Tibial artery (tissue), 4 donors: ENCODE measurements at places on chromosomes 7 and 10.

DNA sequence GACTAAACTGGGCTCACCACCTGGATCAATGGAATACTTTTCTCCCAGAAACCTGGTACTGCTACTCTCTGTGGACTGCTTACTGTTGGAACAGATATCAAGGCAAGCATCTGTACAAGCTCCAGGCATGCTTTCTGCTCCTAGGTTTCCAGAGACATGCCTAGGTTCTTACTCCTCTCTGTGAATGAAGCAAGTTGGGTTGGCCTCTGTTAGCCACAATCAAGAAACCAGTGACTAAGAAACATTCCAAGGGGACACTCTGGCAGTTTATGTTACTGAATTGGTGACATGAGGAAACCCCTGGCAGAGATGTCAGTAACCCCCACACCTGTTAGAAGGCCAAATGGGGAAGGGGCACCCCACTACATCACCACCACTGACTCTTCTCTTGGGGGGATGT is 121.9 kb downstream of the GFRA1 start:
- no peak for DNase-seq

DNA sequence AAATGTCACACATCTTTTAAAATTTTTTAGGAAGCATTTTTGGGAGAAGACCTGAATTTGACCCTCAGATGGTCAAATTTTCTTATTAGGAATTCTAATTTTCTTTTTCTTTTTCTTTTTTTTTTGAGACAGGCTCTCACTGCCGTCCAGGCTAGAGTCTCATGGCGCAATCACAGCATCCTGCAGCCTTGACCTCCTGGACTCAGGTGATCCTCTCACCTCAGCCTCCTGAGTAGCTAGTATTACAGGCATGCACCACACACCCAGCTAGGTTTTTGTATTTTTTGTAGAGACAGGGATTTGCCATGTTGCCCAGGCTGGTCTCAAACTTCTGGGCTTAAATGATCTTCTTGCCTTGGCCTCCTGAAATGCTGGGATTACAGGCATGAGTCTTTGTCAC is 65.4 kb downstream of the AKAP9 start:
- DNase-seq, result no peak

DNA sequence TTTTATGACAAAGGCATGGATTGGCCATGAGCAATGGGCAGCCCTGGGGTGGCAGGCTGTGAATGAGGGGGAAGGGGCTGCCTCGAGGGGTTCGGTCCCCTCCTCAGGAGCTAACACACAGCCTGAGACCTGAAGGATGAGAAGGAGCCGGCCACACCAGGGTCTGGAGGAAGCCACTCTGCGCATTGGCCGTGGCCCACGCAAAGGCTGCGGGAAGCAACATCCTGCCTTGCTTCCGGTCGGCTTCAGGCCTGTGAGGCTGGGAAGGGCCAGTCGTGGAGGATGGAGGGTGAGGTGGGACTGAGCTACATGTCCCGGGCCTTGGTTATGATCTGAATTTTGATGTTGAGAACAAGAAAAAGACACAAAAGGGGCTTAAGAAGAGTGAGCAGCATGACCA is 49.4 kb downstream of the RGS10 start:
- no peak for DNase-seq

- peak; percentile 48 for DNase-seq
Observed at GRCh38 chr10:33421789-33422462, 87.5 kb upstream of the NRP1 start.

DNA sequence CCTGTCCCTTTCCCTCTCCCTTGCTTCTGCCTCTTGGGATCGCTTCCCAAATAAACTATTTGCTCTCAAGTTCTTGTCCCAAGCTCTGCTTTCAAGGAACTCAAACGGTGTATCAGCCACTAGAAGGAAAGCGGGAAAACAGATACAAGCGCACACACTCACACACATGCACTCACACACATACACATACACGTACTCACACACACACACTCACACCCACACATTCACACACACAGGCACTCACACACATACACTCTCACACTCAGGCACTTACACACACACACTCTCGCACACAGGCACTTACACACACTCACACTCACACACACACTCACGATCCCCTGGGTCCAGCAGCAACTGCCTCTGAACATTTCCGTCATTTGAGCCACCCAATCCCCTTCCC is 121.9 kb downstream of the RAB11FIP2 start:
- no peak for DNase-seq

DNA sequence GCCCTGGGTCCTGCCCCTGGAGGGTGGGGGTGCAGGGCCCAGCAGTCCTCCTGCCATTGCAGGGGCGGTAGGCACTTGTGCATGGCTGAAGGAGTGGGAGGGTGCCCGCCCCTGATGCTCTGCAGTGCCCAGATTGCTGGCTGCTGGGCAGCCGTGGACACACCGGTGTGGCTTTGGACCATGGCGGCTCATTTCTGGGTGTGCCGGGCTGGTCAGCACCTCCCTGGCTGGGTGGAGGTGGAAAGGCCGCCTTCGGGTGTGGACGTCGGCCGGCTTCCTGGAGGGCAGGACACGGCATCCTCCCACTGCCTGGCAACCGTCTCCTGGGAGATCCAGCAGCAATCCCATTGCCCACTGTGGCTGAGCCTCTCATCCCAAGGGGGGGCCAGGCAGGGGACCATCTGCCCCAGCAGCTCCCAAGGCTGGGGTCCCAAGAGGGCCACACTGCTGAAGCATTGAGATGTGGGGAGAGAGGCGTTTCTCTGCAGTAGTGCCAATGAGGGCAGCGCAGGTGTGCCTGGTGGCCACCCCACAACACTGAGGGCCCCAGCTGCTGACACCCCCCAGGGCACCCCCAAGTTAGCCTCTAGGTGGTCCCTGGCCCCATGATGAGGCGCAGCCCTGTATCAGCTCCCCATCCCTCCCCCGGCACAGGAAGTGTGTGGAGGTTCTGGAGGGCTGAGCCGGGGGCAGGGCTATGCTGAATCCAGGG is 12.9 kb downstream of the TTYH3 start:
- DNase-seq, result no peak

- no peak for DNase-seq
Observed at GRCh38 chr7:144720710-144721109, 115.1 kb downstream of the TPK1 start.

GRCh38 chr10:31644931-31645633 is 283.5 kb downstream of the ARHGAP12 start:
- DNase-seq, result no peak

GRCh38 chr10:86646933-86647332 is 7.4 kb upstream of the OPN4 start:
- DNase-seq, result no peak
